CD4-positive, alpha-beta T cell (primary cell): ENCODE measurements at places on chromosomes 5 and 9.

DNA sequence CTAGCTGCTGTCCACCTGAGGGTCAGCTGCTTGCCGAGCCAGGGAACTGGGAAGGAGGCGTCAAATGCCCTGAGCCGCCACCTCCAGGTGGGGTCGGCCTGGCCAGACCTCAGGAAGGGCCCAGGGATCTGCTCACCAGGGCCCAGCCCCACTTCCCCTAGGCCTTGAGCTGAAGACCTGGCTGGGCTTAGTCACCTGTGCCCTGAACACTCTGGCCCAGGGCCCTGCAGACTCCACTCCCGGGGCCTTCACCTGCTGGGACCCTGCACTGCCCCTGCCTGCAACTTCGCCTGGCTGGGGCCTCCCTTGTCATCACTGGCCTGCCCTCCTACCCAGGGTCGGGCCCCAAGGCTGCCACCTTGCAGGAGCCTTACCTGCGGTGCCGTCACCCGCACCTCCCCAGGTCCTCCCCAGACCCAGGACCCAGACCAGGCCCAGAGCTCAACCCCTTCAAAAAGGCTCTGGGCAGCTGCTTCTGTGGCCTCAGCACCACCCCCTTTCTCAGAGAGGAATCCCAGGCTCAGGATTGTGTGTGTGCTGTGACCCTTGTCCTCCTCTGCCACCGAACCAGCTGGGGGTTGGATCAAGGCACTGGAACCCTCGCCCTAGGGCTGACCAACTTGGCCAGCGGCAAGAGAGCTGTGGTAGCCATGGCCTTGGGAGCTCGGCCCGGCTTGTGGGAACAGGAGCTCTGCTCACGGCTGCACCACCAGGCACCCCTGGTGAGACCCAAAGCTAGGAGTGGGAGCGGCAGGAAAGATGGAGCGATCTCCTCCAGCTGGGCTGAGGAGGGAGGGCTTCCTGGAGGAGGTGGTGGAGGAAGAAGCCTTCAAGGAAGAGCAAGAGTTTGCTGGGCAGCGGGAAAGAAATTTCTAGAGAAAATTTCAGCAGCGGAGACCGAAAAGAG lies 1.2 kb upstream of the NELFB start:
- DNase-seq = no peak

GRCh38 chr5:85684351-85684750 lies 933.4 kb upstream of the COX7C start:
- no peak for DNase-seq

DNA sequence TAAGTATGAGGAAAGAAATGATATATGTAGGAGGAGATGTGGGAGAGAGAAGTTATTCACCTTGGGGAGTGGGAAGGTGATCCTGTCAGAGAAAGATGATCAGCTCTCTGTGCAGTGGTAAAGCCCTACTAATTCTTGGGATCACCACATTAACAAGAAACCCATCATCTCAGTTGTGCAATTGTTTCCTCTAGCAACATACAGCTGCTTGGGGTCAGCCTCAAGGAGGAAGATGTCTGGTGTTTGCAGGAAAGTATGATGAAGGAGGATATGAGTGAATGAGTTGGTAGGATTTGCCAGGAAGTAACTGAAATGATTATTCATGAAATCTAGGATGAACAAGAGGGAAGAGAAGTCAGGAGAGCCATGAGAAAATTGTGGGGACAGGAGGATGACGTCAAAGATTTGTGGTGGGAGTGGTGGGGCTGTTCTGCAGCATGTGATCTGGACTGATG lies 50.1 kb downstream of the TNFSF8 start:
- no peak for DNase-seq

DNA sequence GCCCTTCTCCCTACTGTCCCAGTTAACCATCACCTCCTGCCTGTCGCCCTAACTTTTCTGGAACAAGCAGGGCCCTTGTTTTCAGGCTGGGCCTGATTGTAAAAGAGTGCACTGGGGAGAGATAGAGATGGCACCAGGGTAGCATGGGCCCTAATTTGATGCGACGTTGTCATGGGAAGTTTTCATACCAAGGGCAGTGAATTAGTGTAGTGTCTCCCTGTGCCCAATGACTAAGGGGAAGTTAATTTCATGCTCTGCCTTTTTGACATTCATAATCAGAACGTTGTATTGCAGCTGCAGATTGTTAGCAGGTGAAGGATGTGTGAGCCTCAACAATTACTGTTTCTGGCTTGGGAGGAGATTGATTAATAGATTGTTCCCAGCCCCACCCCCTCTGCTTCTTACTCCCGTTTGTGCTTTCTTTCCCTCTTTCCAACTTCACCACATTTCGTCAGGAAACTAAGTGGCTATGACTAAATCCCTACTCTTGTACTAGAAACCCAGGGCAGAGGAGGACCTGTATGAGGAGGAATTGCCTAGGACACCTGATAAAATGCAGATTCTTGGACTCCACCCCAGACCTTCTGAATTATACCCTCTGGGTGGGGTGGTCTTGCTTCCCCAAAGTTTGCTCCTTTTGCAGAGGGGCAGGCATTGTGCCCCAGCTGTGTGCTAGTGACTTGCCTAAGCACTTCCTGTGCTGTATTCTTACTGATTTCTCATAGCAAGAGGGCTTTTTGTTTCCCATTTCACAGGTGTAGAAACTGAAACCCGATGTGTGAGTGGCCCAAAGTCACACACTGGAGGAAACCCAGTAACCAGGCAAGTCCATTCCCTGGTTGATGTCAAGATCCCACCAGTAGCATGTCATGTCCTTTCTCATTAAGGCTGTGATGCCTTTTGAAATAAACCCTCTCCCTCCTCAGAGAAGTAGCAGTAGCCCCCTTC lies 56.3 kb downstream of the DAB2IP start:
- DNase-seq = peak; percentile 22

DNA sequence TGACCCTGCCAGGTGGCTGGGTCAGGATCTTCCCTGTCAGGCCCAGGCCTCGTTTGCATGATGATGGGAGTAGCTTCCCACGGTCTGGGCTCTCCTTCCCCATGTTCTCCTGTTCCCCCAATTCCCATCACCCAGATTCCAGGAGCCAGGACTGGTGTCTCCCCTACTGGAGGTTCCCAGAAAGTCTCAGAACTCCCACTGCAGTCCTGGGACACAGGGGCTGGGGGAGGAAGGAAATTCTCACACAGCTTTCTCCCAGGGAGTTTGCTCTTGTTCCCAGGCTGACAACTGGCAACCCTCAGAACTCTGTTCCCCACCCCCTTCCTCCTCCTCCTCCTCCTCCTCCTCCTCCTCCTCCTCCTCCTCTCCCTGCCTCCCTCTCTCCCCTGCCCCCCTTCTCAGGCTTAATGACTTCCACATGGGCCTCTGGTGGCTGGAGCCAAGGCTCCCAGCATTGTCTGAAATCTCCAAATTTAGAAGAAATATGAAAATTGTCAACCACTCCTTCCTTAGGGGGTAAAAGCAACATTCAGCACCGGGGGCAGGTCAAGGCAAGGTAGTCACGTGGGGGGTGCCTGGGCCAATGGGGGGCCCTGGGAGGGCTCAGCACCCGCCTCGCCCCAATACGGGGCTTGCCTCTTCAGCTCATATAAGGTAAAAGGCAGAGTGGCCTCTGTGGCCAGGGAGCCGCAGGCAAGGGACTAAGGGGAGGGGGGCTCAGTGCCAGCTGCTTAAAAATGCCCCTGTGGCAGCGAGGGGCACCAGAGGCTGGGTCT lies 27.3 kb upstream of the IL17B start:
- DNase-seq = no peak

DNA sequence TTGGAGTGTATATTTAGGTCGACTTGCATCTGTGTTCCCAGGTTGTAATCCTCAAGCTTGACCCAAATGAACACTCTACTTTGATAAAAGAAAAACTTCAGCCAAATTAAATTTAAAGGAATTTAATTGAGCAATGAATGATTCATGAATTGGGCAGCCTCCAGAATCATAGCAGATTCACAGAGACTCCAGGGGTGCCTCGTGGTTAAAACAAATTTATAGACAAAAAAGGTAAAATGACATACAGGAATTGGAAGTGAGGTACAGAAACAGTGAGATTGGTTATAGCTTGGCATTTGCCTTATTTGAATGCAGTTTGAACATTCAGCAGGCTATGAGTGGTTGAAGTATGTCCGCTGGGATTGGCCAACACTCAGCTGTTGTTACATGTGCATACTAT lies 21.6 kb upstream of the SPATA31D4 start:
- no peak for DNase-seq

DNA sequence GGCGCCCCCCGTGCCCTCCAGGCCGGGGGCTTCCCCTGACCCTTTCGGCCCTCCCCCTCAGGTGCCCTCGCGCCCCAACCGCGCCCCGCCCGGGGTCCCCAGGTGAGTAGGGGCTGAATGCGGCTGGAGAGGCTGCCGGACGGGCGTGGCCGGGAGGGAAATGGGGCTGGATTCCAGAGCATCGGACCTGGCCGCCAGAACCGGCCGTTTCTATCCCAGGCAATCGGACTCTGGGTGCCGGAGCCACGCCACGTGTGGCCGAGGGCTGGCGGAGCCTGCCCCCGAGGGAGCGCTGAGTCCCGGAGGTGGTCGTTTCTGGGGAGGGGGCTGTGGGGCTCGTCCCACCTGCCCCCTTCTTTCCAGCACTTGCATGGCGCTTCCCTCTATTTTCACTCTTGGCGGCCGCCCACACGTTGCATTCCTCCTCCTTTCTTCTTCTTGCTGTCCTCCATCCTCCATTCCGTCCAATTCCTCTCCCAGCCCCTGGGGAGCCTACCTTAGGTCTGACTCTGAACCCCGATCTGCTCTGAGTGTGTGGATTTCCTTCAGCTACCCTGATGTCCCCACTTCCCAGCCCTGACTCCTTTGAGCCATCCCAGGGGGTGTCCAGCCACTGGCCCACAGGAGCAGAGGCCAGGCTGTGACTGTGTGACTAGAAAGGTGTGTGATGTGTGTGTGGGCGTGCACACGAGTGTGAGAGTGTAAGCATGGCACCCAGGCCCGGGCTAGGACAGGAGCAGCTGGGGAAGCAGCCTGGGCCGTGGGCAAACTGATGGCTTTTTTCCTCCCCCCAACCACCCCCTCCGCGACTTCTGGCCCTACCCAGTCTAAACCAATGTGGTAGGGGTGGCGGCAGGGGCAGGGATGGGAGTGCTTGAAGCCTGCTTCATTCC lies 24.7 kb downstream of the GOLGA2 start:
- DNase-seq = no peak

DNA sequence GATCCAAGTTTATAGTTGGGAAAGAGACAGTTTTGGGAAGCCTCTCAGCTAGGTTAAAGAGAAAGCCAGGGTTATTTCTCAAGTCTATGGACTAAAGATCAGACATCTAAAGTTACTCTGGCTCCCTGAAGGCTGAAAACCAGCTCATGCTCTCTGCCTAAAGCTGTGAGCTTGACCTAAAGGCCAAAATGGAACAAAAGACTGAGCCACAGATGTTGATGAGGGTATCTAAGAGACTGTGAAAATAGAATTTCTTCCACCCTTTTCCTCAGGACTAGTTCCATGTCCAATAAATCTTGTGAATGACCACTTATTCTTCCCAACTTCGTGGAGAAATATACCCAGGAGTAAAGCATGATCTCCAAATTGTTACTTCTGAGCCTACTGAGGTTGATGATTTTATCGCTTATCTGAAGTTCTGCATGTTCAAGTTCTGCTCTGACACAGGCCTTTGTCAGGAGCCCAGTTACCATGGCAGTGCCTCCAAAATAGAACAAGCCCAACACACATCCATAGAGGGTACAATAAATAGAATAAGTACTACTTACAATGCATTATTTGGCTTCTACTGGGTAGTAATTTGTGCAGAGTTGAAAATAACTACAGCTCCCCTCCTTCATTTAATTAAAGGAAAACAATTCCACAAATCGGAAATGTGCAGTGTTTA lies 373.6 kb downstream of the NTRK2 start:
- DNase-seq = no peak

- DNase-seq = no peak
These were observed 93.0 kb upstream of the NIPAL4 start for GRCh38 chr5:157366741-157367674.

DNA sequence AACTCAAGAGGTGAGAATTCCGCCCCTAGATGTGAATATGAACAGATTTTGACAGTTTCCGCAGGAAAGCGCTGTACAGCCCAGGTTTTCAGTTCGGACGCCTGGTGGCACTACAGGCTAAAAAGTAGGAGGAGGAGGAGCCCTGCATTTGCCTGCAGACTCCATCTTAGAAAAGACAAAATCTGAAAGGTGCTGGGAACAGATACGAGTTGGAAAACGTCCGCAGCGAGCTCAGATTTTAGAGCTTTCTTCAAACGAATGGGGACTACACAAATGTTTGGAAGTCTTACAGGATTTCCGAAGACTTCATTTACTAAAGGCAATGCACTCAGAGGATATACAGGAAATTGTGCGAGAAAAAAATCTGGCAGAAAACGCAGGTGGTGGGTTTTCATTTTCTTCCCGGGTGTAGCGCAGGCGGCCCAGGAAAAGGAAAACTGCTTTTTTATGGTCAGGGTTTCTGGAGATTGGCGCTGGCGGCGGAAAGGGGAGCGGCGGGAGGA lies 9.9 kb upstream of the PCDHB2 start:
- peak; percentile 32 for DNase-seq

GRCh38 chr5:138139781-138140090 lies 508 bp upstream of the NME5 start:
- DNase-seq = no peak

DNA sequence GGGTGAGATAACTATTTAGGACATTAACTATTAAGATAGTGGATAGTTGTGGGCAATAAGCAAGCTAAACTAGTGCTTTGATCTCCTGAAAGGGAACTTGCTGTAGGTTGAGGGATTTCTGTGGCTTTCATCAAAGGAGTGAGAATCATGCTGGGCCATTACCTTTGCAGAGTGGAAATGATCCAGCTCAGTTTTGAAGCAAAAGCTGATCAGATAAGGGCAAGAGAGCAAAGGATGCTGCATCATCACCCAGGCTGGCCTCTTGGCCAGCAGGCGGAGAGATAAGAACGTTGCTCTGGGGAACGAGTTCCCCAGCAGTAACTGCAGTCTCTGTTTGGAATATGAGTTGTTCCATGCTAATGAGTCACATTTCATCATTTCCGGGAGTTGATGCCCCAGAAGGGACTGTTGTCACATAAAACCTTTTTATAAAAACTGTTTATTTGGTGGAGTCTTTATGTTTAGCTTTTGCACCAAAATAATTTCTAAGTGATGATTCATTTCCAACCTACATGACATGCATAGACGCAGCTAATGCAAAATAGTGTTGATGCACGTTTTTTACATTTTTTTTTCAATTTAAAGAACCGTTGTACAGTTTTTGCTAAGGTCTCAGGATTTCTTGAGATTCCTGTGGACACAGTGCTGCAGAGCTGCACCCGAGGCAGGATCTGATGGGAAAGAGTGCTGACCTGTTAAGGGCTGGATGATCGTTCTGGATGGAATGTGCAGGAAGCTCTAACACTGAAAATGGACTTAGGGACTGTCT lies 99.3 kb downstream of the ACTBL2 start:
- DNase-seq = peak; percentile 24

- DNase-seq = no peak
These were observed 214.3 kb downstream of the AGTPBP1 start for GRCh38 chr9:85527331-85528020.
